ENCODE measurements at places on chromosomes 5 and 9. TPM values are rescaled to one million over a fixed set of nuclear protein-coding genes. Genes with fewer than 3 reads are reported as not detected.

DNA sequence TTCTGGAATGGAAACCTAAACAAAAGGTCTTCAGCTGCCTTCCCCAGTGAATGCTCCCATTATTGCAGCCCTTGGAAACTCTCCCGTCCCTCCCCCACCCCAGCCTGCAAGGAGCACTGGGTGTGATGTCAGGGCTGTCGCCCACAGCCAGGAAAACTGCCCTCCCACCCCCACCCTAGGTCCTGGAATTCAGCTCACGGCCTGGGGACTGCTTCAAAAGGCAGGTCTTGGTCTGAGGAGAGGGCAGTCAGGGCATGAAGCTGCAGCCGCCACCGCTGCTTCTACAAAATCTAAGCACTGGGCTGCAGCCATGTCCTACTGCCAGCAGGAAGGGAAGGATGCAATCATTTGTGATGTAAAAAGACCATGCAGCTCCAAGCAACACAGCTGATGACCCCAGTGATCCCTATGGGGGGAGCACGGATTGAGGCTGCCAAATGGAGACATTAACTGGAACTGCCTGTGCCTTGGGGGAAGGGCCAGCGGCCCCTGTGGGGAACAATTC lies 11.4 kb downstream of the GRHPR start:
- DNase-seq: peak; percentile 72
- peaks cover 15% of the 10 kb centered on the region for H3K4me1 ChIP-seq
- H3K4me3 ChIP-seq: no peak overlapping the region
- H3K36me3 ChIP-seq: peaks cover 88% of the 10 kb centered on the region
- H3K27me3 ChIP-seq: no peaks in the 10 kb centered on the region

GRCh38 chr9:106479679-106480078 lies 383.3 kb upstream of the ZNF462 start:
- peaks cover 17% of the 10 kb centered on the region for H3K4me1 ChIP-seq
- no peaks in the 10 kb centered on the region for H3K36me3 ChIP-seq
- no peak overlapping the region for H3K4me3 ChIP-seq

- no peak overlapping the region for H3K27ac ChIP-seq
- no peak overlapping the region for H3K4me3 ChIP-seq
- no peaks in the 10 kb centered on the region for H3K4me1 ChIP-seq
These were observed 189.4 kb downstream of the CCDC192 start for GRCh38 chr5:127892467-127893207.

Gene NEURL1B
- 27.3 TPM for total RNA-seq

Gene NUTM2F
- total RNA-seq: not detected

GRCh38 chr9:84744195-84744594 lies 74.7 kb downstream of the NTRK2 start:
- no peaks in the 10 kb centered on the region for H3K27me3 ChIP-seq
- H3K27ac ChIP-seq: no peak overlapping the region
- no peak for DNase-seq
- no peaks in the 10 kb centered on the region for H3K36me3 ChIP-seq

- H3K36me3 ChIP-seq: no peaks in the 10 kb centered on the region
- H3K27me3 ChIP-seq: no peaks in the 10 kb centered on the region
- no peak overlapping the region for H3K27ac ChIP-seq
These were observed 70.0 kb upstream of the SUSD1 start for GRCh38 chr9:112245126-112245525.

Gene ZFYVE16
- total RNA-seq: 50.8 TPM

DNA sequence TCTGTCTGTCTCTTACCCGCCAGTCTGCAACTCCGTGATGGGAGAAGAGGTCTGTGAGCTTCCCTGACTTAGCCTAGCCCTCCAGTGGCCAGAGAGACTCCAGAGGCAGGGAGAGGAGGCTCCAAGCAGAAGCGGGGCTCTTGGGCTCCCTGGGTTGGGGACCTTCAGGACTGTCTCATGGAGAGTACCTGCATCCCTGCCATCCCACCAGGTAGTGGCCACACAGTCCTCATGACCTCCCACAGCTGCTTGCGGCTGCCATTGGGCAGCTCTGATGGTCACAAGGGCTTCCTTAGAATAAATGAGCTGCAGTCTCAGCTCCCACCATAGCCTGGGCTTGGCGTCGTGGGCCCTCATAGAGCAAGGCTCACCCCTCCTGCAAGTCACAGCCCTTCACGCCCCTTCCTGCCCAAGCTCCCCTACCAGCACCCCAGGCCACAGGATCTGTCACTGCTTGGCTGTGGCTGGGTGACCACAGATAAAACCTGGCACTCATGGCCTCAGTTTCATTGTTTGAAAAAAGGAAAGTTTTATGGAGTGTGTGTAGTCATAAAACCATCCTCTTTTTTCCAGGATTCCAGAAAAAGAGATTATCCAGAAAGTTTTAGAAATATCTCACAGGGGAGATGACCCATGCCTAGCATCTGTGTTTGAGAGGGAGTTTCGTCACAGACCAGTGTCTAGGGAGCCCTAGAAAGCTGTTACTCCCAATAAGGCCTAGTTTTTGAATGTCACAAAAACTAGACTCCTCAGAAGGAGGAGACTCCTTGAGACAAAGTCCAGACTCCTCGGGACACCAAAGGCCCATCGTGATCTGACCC lies 48.4 kb downstream of the PPARGC1B start:
- peak; percentile 64 for DNase-seq
- H3K27me3 ChIP-seq: no peaks in the 10 kb centered on the region
- peaks cover 64% of the 10 kb centered on the region for H3K4me1 ChIP-seq
- H3K4me3 ChIP-seq: no peak overlapping the region

- H3K27ac ChIP-seq: no peak overlapping the region
- H3K27me3 ChIP-seq: peaks cover 7% of the 10 kb centered on the region
- no peak overlapping the region for H3K4me3 ChIP-seq
- no peak for DNase-seq
- H3K36me3 ChIP-seq: no peaks in the 10 kb centered on the region
These were observed 1.6 kb downstream of the INSYN2B start for GRCh38 chr5:169978714-169979113.

- no peak for DNase-seq
- no peaks in the 10 kb centered on the region for H3K36me3 ChIP-seq
- H3K27ac ChIP-seq: no peak overlapping the region
- peaks cover 2% of the 10 kb centered on the region for H3K4me1 ChIP-seq
These were observed 18.8 kb downstream of the C5orf52 start for GRCh38 chr5:157689942-157690689.

Gene PRRX2
- 8.9 TPM for total RNA-seq

DNA sequence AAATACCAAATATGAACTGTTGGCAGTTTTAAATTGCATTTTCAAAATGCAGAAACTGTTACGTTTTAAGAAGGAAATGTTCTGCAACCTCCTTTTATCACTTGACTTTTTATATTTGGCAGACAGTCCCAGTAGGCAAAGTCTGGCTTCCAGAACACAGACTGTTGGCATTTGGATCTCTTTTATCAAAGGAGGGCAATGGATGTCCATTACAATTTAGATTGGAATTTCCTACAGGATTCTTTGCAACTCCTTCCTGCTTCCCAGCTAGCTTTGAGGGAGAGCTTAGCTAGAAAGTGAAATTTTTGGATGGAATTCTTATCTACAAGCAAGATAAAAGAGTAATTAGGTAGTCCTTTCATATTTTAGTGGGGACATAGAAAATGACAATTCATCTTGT lies 142.6 kb downstream of the SLF1 start:
- no peak overlapping the region for H3K27ac ChIP-seq
- H3K27me3 ChIP-seq: no peaks in the 10 kb centered on the region
- H3K36me3 ChIP-seq: no peaks in the 10 kb centered on the region
- DNase-seq: no peak
- no peaks in the 10 kb centered on the region for H3K4me1 ChIP-seq

Gene CAVIN4
- total RNA-seq: 182 TPM

Gene TNFSF15
- total RNA-seq: 0.35 TPM

Gene DEPDC1B
- 3.6 TPM for total RNA-seq

- H3K36me3 ChIP-seq: no peaks in the 10 kb centered on the region
- H3K27ac ChIP-seq: no peak overlapping the region
- peaks cover 15% of the 10 kb centered on the region for H3K4me1 ChIP-seq
- no peak for DNase-seq
These were observed 25.9 kb downstream of the GFI1B start for GRCh38 chr9:133004091-133004998.

DNA sequence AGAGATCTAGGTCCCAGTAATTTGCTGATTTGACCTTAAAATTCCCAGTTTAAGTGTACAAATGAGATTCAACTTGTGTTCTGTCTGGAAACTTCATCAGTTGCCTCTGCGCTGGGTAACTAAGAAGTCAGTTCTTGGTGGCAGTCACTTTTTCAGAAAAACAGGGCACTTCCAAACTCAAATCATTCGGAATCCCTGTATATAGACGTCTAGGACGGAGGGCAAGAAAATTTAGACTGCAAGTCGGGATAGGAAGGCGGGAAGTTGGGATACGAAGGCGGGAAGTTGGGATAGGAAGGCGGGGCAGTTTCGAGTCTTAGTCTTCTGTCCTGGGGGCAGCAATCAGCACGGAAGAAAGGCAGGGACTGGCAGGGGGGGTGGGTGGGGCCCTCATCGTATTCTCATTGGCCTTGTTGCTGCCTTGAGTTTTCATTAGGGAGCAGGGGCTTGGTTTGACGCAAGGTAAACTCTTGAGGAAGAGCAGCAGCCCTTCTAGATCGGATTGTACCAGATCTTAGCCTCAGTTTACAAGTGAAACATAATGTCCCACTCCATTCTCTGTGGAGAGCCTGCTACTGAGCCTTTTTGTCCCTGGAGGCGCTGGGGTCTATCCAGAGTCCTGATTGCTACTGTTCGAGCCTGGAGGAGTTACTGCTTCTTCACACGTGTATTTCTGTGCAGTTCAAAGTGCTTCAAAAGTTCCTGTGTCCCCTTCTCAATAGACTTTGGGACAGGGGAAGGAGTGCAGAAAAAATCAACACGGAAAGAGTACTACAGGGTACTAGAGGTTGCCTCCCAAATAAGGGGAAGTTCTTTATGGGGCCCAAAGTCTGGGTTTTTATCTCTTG lies 2.7 kb upstream of the PURA start:
- H3K27ac ChIP-seq: no peak overlapping the region
- peaks cover 30% of the 10 kb centered on the region for H3K4me1 ChIP-seq
- no peak overlapping the region for H3K4me3 ChIP-seq
- H3K27me3 ChIP-seq: peaks cover 43% of the 10 kb centered on the region

Gene PCDHB9
- total RNA-seq: 1.3 TPM

DNA sequence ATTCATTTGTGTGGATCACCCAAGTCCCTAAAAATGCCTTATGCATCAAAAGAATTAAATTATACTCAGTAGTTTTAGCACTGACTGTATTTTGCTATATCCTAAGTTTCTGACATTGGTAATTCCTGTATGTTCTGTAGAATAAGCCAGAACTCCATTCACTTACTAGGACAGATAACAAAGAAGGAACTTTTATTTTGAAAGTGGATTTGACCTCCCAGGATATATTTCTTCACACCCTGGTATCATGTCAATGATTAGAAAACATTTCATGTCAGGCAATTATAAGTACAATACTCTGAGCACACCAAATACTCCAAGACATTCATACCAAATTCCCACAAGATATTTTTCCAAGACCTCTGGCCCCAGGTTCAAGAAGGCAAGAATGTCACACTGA lies 28.7 kb upstream of the MYOT start:
- peak overlapping the region; percentile 42 for H3K27ac ChIP-seq
- no peak overlapping the region for H3K4me3 ChIP-seq
- no peaks in the 10 kb centered on the region for H3K36me3 ChIP-seq
- peaks cover 11% of the 10 kb centered on the region for H3K4me1 ChIP-seq
